ENCODE measurements at places on chromosomes 16 and 17.
A peak's percentile ranks its signal among the peaks of the same experiment; 100 is the strongest.

DNA sequence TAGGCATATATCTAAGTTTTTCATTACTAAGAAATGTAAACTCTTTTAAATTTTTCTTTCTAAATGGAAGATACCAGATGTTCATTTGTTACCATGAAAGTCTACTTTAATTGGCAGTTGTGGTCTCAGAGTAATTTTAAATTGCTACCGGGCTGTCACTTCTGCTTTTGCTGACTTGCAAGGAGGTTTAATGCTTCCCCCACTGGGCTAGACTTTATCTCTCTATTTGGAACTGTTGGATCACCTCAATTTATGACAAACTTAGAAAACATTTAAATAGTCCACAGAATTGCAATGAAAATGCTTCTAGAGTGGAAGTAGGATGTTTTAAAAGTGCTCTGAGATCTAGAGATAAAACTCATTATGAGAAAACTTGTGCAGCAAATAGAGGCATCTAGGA lies 479.8 kb upstream of the GOT2 start:
- no peak for DNase-seq

DNA sequence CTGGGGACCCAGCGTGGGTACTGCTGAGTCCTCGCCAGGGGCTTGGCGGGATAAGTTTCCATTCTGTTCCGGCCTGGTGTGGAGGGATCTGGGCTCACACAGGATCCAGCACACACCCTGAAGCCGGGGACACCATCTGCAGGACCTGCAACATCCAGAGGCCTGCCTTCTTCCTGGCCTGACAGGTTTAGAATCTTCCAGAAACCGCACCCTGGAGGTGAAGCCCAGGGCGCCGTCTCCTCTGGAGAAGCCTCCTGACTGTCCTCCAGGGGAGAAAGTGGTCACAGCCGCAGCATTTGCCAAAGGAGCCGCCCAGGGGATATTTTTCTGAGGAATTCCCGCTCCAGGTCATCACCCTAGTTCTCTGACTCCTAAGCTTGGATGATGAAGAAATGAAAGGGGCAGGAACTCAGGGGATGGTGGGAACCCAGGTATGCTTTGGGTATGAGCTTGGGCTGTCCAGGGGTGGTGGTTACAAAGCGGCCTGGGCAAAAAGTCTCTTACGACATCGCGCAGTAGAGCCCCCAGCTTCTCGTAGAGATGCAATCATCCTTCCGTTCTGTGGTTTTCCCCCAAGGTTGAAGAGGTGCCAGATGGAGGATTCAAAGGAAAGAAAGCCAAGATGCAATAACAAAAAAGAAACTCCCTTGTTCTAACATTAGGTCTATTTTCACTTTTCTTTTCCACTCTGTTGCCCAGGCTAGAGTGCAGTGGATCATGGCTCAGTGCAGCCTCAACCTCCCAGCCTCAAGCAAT lies 9.1 kb upstream of the CRISPLD2 start:
- peak; percentile 31 for DNase-seq

GRCh38 chr17:77455111-77455890 lies 314.5 kb downstream of the SEC14L1 start:
- peak; percentile 61 for DNase-seq

DNA sequence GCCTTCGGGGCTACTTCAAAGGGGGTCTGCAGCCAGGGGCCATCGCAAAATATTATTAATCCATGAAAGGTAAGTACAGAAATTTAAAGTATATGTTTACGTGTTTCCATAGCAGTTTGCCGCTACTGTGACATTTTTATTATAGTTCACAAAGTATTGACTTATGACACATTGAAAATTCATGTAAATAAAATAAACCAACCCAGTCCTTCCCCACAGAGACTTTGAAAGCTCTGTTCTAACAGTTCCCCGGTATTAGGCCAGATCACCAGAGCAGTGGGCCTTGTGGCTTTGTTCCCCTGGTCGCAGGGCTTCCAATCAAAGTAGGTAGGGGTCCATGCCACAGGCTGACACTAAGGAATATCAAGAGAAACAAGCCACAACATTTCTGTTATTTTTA lies 13.9 kb downstream of the KIAA0753 start:
- DNase-seq: no peak

GRCh38 chr16:82651921-82652601 lies 25.3 kb downstream of the CDH13 start:
- no peak for DNase-seq

DNA sequence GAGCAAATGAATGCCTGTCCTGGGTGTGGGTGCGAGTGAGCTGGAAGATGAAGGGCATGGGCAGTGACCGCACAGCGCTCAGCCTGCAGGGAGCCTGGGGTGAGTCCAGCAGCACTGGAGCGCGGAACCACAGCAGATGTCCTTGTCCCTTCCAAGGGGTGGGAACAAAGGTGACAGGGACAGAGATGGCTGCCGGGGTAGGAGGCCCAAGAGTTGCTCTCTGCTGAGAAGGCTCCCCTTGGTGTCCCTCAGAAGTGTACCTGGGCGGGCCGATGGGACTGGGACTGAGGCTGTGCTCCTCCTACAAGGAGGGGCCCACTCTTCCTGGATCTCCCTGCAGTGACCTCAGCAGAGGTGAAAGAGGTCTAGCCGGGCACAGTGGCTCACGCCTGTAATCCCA lies 7.6 kb upstream of the PGAP6 start:
- no peak for DNase-seq

GRCh38 chr17:65346166-65346565 lies 209.0 kb downstream of the RGS9 start:
- no peak for DNase-seq

DNA sequence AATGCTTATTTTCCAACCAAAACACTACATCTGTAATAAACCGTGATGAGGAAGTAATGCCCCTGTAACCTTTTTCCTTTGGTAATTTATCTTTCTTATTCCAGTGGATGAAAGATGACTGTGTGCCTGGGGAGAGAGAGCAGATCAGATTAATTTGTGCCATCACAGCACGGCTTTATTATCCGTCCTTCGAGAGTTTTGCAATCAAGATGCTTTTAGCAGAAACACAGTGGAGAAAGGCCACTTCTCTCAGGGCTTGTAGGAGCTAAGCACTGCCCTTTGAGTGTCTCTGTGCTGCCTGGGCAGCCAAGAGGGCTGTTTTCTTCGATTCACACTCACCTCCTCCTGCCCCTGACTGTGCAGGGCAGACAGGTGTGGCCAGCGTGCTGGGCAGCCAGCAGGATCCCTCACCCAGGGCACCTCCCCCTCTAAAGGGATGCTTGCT lies 190.2 kb downstream of the PRKCA start:
- DNase-seq: no peak
